GM23248 (cell line): ENCODE measurements at places on chromosomes 2 and 18. TPM values are rescaled to one million over a fixed set of nuclear protein-coding genes. Genes with fewer than 3 reads are reported as not detected.

DNA sequence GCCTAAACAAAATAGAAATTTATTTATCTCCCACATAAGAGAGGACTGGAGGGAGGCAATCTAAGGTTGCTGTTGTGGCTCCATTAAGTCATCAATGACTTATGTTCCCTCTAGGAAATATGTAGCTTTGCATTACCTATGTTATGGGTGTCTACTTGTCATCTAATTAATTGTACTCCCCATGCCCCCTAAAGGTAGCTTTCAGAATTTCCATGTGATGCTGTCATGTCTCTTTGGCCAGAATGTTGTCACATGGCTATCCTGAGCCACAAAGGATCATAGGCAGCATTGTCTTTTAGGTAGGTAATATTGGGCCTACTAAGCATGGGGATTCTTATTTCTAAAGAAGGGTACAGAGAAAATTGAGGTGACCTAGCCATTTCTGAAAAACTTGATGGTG lies 935.6 kb upstream of the FANCL start:
- no peak for DNase-seq

GRCh38 chr2:40353231-40353630 lies 98.7 kb downstream of the SLC8A1 start:
- peak; percentile 60 for DNase-seq

- DNase-seq: no peak
Measured at GRCh38 chr2:176129813-176130146, 275 bp downstream of the HOXD8 start.

- no peak for DNase-seq
Measured at GRCh38 chr18:37669991-37670534, 104.5 kb upstream of the CELF4 start.

DNA sequence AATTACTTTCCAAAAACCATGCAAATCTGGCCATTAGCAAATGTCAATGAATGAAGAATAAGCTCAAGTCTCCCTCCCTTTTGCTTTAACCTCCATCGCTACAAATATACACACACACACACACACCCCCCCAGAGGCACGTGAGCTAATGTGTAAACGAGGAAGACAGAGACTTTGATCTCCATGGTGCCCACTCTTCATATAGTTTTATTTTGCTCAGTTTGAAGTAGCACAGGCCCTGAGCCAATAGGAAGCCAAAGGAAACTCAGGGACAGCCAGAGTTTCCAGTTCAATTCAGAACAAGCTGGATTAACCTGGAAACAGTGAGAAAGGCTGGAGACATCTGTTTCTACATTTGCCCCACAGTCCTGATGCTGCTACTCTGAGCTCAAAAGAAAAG lies 248.4 kb upstream of the MEIS1 start:
- DNase-seq: no peak

DNA sequence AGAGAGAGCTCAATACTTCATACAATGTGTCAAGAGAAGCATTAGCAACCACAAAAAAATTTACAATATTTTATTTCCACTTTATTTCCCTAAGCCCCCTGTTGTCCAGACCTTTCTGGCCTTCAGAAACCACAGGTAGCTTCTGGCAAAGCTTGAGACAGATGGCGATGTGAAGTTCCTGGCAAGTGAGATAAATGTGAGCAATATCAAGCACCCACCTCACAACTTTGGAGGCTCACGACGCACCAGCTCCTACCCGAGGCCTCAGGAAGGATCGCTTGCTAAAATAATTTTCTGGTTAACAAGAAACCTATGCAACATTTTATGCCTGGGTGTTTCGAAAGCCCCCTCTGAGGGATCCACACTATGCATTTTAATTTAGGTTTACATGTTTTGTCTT lies 158.1 kb upstream of the CHAC2 start:
- DNase-seq: no peak

- peak; percentile 88 for DNase-seq
Measured at GRCh38 chr18:23237524-23238151, 102.4 kb downstream of the CABLES1 start.

GRCh38 chr2:5657231-5657630 lies 35.0 kb upstream of the SOX11 start:
- DNase-seq: no peak

GRCh38 chr2:129777762-129778583 lies 201.5 kb upstream of the RAB6C start:
- DNase-seq: no peak

GRCh38 chr2:71716697-71717624 lies 263.6 kb downstream of the DYSF start:
- peak; percentile 93 for DNase-seq

- no peak for DNase-seq
Measured at GRCh38 chr18:65498605-65499004, 252.2 kb upstream of the CDH7 start.

DNA sequence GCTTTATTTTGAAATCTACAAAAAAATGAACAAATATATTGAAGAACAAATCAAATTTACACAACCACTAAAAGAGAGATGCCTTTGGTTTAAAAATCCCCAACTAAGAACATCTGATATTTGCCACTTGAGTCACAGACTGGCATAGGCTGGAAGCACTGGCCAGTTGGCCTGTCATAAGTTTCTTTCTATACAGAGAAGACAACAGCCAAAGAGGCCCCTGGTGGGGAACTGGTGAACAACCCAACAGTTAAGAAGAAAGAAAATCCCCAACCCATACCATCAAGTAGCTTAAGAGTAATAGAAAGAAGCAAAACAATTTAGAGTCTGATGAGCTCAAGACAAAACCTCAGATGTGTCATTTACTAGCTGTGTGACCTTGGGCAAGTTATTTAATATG lies 45.5 kb downstream of the OSR1 start:
- peak; percentile 69 for DNase-seq

DNA sequence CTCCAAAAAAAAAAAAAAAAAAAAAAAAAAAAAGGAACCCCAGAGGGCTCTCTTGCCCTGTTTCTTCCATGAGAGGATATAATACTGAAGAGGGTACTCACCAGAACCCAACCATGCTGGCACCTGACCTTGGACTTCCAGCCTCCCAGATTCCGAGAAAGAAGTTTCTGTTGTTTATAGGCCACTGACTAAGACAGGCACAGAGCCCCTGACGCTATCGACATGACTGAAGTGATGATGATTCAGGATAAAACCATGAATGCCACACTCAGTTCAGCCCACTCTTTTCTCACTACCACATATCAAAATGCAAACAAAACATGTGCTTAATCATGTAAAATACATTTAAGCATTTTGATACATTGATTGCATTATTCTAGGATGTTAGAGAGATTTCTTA lies 66.1 kb upstream of the CDCA7 start:
- peak; percentile 82 for DNase-seq

GRCh38 chr2:241064008-241064801 lies 37.9 kb downstream of the MTERF4 start:
- no peak for DNase-seq

- no peak for DNase-seq
Measured at GRCh38 chr2:25903216-25903776, 25.0 kb upstream of the ASXL2 start.

DNA sequence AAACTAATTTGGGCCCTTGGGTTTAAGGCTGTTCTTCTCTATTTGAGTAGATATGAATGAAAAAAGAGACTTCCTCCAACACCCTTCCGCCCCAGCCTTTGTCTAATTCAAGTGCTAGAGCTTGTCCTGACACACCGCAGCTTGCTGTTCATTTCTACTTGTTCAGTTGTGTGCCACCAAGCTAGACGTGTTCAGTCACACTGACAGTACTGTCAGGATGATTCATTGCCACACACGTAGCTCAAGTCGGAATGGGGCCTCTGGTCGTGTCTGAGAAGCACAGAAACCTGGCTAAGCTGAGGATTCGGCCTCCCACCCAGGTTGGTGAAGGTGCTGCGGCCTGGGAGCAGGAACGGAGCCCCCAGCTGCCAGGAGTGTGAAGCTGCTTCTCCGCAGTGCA lies 45.6 kb upstream of the INHBB start:
- DNase-seq: no peak

DPP4 gene
- polyA plus RNA-seq: 30.1 and 31.6 TPM in 2 replicates

DSG1 gene
- not detected in 2 replicates for polyA plus RNA-seq

TXNDC2 gene
- not detected in 2 replicates for polyA plus RNA-seq

LYG2 gene
- not detected in 2 replicates for polyA plus RNA-seq

LINC00305 gene
- polyA plus RNA-seq: not detected in 2 replicates

ASB18 gene
- polyA plus RNA-seq: not detected in 2 replicates

SYT4 gene
- polyA plus RNA-seq: 0.18 TPM in 1 of 2 replicates, not detected in the other

CYTIP gene
- not detected in 2 replicates for polyA plus RNA-seq

GPBAR1 gene
- polyA plus RNA-seq: 0.14 TPM in 1 of 2 replicates, not detected in the other

DBI gene
- 199 and 208 TPM in 2 replicates for polyA plus RNA-seq

LIMS3 gene
- 7.6 and 10.2 TPM in 2 replicates for polyA plus RNA-seq

CROCC2 gene
- polyA plus RNA-seq: not detected in 2 replicates
